ENCODE measurements at places on chromosomes 11 and 22.
A peak's percentile ranks its signal among the peaks of the same experiment; 100 is the strongest.

- no peak for DNase-seq
Measured at GRCh38 chr11:6727971-6728760, 43.6 kb downstream of the OR2AG2 start.

- DNase-seq = peak; percentile 33
Measured at GRCh38 chr22:40668611-40669411, 10.5 kb upstream of the MCHR1 start.

DNA sequence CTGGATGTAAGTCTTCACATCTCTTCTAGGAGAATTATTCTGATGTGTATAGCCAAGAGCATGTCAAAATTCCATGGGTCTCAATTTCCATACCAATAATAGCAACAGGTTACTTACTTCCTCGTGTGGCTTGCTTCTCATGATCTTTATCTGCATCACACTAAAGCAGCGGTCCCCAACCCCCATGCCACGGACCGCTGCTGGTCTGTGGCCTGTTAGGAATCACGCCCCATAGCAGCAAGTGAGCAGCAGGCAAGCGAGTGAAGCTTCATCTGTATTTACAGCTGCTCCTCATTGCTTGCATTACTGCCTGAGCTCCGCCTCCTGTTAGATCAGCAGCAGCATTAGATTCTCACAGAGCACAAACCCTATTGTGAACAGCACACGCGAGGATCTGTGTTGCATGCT, 28.9 kb upstream of the SLC25A1 start:
- DNase-seq = no peak

DNA sequence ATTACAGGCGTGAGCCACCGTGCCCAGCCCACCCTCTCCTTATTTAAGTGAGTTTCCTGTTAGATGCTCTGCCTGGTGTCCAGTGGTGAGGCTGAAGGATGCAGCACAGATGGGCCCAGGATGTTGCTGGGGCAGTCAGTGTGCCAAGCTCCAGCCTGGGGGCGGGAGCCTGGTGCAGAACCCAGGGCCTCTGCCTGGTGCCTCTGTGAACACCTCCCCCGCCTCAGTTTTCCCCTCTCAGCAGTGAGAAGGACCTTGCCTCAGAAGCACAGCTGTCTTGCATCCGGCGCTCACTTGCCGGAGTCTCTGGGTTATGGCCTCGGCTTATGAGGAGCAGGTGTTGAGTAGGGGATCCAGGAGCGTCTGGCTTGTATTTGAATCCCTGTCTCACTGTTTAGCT, 116.2 kb downstream of the KIAA1671 start:
- peak; percentile 84 for DNase-seq

DNA sequence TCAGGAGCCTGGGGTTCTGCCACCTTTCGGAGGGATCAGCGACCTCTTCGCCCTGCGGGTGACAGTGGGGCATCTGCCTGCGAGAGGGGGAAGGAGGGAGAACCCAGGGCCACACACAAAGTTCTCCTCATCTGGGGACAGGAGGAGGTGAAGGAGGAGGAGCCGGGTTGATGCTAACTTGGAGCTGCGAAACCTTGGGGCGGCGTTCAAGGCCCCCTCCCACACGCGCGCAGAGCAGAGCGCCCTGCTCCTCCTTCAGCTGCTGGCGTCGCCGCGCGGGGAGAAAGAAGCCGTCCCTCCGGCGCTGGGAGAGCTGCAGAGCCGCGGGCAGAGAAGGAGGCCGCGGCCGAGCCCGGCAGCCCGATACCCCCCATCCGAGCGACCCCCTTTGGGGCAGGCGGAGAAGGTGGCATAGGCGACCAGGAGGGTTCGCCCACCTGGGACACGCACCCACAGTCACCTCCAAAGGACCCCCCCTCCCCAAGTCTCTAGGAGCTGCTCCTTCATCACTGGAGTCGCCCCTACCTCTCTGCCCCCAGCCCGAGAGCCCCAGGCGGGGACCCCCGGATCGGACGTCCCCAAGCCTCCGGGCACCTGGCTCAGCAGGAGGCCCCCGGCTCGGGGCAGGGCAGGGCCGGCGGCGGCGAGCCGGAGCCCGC, at the start of gene RASD2:
Gene RASD2 (plus strand): TSS at position 237 of the 659 bp plus-strand sequence. CDS start 5,979 bp downstream, outside the sequence.
- peak; percentile 61 for DNase-seq
